Stimulated activated CD8-positive, alpha-beta memory T cell treated with anti-CD3 and anti-CD28 coated beads, Interleukin-15, amount 100 ng/mL, for 48 hours (primary cell): ENCODE measurements at places on chromosomes 16 and 17.

- DNase-seq = no peak
Observed at GRCh38 chr16:68834550-68834949, 8.8 kb upstream of the TANGO6 start.

DNA sequence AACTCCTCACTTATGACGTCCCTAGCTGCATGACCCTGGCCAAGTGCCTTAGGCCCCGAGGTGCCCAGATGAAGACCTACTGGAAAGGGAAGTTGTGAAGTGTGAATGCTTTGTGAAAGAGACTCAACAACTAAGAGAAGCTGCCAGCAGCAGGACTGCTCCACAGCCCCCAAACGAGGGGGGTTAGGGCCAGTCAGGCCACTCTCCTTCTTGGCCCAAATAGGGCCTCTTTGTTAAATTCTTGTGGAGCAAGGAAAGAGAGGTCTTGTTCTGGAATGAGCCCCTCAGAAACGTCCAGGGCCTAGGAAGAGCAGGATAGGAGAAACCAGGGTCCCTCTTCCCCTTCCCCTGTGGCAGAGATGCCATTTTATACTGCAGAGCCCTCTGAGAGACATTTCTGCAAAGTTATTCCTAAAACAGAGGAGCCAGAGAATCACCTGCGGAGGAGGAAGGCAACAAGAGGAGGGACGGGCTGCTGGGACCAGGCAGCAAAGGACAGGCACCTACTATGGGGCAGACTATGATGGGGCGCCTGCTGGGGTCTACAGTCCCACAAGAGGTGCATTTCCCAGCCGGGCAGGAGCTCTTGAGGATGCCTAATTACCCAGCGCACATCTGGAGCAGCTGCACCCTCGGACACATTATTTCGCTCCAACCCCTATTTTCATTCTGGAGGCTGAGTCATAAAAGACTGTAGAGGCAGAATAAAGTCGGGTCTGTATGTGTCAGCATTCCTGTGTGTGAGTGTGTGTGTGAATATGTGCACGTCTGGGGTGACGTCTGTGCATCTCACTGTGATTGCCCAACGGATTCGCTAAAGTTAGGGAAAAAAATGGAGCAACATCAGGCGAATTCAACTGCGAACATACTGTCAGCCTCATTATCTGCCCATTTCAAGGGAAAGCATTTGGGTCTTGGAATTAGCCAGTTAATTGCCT lies 11.4 kb upstream of the HOXB9 start:
- DNase-seq = no peak

DNA sequence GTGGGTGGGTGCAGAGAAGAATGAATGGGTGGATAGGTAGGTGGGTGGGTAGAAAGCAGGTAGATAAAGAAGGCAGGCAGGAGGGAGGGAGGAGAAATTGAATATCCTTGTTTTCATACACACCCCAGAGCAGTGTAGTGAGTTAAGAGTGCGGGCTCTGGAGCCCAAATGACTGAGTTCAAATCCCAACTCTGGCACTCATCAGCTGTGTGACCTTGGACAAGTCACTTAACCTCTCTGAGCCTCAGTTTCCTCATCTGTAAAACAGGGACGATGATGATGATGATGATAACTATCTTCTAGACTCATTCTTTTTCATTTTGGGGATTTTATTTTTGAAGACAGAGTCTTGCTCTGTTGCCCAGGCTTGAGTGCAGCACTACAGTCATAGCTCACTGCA lies 2.0 kb upstream of the IL21R start:
- DNase-seq = no peak

DNA sequence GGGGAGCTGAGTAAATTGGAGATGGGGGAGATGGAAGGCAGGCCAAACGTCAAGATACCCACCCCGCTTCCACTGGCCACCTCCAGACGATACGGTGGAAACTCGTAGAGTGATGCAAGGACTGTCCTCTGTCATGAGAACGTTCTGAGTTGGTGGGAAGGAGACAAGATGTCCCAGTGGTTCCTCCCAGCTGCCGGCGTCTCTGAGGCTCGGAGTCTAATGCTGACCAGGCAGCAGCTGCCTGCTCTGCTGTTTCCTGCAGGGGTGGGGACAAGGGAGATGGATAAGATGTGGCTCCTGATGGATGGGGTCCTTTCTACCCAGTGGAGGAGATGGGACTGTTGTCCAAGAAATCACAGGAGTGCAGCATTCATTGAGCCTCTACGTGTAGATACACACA lies 28.2 kb upstream of the C1QL1 start:
- DNase-seq = no peak

DNA sequence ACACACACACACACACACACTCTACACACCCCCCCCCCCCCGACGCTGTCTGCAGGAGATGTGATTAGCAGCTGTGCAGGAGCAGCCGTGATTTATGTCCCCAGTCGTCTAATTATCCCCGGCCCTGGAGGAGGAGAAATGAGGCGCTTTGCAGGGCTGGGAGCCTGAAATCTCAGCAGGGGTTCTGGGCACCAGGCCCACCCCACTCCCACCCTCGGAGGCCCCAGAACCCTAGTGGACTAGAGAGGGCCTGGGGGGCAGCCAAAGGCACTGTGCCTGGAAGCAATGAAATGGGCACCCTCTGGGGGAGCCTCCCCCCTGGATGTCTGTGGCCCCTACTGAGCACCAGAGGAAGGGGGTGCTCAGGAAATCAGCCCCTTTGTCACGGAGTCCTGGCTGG lies 134.2 kb upstream of the CIBAR2 start:
- DNase-seq = no peak

DNA sequence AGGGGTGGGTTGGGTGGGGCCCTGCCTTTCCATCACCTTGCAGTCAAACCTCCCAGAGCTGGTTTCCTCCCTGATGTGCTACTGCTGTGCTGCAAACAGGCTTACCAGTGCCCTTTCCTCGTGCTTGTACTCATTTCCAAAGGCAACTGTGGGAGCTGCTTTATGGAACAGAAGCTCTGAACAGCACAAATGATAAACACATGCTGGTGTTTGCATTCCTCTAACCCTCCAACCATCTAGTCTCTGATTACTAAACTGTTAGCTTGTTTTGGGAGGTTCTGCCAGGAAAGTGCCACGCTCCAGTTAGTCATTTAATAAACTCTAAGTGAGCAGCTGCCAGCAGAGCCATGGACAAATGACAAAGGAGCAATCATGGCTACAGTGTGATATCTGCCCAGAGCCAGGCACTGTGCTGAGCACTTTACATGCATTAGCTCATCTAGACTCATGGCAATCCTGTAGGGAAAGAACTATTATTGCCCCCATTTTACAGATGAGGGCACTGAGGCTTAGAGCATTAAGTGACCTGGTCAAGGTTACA lies 110.4 kb downstream of the VAT1L start:
- DNase-seq = no peak

DNA sequence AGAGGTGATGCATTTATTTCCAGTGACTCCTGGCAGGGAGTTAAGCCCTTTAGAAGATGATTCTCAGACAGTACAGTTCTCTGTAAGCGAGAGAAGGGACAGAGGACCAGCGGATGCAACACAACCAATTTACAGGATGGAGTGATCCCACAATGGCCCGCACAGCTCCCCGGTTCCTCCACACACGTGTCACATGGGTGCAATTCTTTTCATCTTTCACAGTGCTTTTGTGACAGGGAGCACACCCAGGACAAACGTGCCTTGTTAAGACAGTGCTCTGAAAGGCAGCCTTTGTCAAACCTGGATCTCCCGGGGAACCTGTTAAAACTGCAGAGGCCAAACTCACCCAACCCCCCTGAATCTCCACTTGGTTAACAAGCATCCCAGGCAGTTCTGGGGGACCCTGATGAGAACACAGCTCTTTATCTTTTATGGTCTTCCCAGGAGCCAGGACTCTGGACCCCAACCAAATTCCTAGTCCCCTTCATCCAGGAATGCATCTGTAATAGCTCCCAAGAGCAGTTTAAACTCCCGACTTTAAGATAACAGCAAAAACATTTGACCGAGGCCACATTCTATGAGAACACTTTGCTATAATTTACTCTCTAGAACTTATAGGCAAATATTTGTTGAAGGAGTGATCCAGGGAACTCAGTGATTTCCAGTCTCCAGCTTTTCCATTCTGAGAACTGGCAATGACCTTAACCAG lies 134.9 kb upstream of the CDH5 start:
- DNase-seq = no peak

DNA sequence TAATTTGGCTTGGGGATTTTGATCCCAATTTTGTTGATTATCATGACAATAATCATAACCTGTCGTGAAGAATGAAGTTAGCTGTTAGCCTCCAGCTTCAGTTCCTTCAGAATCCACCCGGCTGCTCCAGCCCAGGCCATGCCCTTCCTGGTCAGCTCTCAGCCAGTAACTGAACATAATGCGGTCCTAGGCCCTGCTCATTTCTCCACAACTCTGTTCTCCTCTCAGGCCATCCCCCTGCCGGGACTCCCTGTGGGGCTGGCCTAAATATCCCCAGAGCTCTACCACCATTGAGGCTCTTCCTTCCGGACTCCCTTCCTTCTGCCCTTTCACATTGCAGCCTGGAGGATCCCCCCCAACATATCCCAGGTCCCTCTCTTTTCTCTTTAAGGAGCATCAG lies 833.4 kb upstream of the GOT2 start:
- DNase-seq = no peak

DNA sequence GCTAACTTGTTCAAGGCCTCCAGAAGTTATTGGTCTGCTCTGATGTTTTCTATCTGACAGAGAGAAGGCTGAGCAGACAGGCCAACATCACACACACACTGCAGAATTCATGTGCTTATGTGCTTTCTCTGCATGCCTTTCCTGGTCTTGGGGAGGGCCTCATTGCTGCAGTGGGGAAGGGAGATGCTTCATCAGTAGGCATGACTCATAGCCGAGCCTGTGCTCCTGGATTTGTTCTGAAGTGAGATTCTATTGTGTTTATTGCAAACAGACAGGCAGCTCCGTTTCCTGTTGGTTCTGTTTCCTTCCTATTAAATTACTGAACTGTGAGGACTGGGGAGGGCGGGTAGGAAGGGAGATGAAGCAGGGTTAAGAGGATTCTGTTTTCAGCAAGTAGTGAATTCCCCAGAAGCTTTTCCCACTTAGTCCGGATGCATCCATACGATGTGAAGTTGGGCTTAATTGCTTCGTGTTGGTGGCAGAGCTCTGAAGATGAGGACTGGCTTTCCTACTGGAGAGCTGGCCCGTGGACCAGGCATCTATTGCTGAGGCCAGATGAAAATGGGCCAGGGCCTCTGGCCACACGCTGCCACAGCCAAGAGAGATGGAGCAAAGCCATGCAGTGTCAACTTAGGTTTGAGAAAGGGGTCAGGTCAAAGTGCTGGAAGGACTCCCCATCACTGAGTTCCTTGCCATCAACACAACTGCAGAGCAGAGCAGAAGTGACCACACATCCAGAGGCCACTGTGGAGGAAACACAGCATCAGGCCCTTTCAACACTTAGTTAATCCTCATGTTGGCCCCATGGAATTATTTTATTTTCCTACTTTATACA lies 179.3 kb downstream of the UTP18 start:
- DNase-seq = no peak

DNA sequence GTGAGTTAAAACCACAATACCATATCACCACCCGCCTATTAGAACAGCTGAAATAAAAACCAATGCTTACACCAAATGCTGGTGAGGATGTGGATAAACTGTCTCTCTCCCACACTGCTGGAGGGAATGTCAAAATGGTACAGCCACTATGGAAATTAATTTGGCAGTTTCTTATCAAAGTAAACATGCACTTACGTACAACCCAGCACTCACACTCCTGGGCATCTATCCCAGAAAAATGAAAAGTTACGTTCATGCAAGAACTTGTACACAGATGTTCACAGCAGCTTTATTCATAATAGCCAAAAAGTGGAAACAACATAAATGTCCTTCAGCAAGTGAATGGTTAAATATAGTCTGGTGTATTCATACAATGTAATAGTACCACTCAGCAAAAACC lies 173.2 kb upstream of the MYOCD start:
- DNase-seq = no peak

DNA sequence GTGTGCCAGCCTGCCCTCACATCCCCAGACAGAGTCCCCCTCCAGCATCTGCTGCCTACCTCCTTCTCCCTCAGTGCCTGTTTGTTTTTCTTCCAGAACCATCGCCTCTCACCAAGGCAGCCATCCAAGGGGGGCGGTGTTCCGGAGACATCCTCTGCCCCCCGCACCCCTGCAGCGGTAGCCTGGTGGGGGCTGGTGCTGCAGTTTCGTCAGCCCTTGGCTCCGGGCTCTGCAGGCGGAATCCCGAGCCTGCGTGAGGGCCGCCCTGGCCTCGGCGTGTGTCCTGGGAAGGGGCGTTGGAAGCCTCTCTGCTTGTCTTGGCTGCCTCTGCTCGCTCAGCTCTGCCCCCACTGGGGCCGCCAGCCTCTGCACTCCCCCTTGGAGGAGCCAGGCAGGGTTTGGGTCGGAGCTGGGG lies 126.0 kb upstream of the CIBAR2 start:
- DNase-seq = no peak

DNA sequence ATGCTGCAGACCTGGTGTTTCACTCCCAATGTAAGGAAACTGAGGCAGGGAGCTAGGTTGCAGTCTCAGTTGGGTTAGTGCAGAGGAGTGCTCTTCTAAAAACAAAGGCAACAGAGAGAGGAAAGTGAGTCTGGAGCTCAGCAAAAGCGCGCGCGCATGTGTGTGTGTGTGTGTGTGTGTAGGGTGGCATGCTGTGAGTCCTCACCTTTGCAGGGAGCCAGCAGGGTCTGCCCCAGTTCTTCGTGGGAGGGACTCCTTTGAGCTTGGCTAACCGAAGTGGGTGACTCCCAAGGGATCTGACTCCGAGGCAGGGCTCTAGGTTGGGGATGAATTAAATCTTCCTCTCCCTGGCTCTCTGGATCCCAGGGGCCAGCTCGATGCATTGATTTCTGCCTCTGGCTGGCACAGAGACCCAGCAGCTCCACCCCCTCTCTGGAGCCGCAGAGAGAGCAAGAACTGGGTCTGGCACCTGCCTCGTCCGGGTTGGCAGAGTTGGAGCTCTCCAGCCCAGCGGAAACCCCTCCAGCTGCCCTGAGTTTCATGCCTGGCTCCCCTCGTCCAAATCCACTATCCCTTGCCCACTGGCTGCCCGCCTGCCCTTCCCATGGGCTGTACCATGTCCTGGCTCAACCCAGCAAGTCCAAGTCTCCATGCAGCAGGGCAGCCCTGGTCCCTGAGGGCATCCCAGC lies 1.3 kb upstream of the BTBD17 start:
- no peak for DNase-seq

DNA sequence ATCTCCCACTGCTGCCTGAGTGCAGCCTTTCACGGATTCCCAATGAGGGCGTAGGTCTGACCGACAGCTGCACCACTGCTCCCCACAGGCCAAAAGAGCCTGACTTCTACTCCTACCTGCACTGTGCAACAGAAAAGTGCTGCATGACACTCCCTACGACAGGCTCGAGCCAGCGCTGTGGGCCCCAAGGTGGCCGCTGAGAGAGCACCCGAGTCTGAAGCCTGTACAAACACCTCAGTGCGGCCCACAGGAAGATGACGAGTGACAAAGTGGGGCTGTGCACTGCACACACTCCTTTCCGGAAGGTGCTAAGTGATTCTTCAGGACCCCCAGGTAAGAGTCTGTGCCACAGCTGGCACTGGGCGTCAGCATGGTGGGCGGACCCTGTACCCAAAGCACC lies 41.2 kb downstream of the FANCA start:
- no peak for DNase-seq

GRCh38 chr16:77191259-77191969 lies 424 bp downstream of the MON1B start:
- DNase-seq = no peak
